Cardiac fibroblast (primary cell): ENCODE measurements at places on chromosomes 12 and 14.

DNA sequence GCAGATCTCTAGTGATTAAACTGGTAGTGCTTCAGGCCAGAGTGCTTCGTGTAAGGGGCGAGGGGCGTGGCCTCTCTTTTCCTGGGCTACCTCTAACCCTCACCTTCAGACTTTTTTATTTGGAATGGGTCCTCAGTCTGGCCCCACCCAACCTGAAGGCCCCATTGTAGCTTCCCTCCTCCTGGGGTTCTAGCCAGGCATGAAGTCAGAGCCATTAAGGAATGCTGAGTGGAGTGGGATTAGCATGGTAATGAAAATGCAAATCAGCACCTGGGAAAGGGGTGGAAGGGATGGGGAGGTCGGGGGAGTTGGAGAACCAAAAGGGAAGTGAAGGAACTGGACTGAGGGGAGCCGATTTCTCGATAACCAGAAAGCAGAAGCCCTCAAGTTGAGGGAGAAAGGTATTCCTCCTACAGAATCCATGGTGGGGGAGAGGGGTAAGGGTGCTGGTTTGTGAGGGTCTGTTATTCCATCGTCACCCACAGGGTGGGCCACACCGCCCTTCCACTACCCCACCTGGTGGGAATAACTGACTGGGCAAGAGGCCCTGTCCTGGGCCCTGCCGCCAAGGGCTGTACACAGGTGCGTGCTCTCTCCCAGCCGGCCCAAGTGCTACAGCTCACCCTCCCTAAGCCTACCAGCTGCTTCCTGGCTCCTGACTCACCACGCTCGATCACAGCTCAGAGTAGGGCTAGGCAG lies 14.1 kb downstream of the ZFHX2 start:
- DNase-seq: no peak

DNA sequence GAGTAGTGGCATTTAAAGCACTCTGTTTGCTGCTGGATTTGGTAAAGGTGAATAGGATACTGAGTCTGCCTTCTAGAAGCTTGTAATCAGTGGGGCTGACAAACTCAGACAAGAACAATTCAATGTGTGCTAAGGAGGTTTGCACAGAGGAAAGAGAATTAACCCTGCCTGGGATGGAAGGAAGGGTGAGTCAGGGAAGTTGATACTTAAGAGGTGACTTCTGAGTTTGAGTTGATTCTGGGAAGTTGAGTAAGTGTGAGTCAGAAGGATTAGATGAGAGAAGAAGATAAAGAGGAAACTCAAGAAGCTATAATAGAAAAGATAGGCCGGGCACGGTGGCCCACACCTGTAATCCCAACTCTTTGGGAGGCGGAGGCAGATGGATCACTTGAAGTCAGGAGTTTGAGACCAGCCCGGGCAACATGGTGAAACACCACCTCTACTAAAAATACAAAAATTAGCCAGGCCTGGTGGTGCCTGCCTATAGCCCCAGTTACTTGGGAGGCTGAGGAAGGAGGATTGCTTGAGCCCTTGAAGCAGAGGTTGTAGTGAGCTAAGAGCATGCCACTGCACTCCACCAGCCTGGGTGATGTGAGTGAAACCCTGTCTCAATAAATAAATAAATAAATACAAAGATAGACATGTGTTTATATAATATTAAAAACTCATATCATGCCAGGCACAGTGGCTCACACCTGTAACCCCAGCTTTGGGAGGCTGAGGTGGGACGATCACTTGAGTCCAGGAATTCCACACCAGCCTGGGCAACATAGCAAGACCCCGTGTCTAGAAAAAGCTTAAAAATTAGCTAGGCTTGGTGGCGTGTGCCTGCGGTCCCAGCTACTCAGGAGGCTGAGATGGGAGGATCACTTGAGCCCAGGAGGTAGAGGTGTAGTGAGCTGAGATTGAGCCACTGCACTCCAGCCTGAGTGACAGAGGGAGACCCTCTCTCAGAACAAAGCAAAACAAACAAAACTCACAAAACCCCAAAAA lies 126.8 kb upstream of the CPM start:
- peak; percentile 52 for DNase-seq

DNA sequence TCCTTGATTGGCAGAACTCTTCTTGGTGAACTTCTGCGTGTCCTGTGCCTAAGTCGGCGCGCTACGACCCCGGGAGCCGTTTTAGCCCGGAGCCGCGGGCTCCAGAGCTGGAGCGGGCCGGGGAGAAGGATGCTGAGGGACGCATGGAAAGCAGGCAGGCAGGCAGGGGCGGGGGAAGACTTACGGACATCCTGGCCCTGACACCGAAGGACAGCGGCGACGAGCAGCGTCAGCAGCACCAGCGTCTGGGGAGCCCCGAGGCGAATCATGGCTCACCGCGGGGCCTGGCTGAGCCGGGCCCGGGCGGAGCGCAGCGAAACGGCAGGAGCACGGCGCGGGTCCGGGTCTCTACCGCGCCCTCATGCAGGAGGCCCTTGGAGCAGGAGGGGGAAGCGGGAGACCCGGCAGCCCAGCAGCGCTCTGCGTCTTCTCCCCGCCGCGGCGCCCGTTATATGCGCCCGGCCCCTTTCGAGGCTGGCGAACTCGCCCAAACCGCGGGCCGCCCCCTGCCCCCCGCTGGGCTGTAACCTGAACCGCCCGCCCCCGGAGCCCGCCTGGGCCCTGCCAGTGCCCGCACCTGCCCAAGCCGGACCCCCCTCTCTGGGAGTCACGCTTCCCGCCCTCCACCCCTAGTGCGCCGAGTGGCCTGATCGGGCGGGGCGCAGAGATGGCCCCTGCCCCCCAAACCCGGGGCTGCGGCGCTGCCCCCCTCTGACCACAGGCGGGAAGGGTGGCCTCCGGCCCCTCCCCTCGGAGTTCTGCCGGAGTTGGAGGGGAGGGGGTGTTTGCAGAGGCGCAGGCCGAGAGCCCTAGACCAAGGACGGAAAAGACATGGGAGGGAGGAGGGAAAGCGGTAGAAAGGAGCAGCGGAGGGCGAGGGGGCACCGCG lies at the start of gene COL2A1:
TSS of gene COL2A1 (minus strand) at position 424 of the 889 bp plus-strand sequence. CDS start at position 269, 155 bp downstream.
- DNase-seq: no peak

DNA sequence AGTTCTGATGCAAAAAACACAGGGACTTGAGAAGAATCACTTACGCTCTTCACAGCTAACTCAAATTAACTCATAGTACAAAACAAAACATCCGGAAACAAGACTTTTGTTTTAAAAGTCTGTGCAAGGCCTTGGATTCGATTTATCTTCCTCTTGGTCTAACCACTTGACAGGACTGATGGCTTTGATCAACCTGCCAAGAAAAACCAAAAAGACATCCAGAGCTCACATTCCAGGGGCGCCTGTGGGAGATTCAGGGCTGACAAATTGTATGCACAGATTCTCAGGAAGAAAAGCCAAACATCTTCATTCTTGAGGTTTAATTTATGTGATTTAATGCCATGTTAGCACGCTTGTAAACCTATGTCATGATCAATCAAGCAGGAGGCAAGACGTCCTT lies 129.1 kb upstream of the TMCC3 start:
- peak; percentile 57 for DNase-seq

GRCh38 chr12:26077915-26078702 lies 46.7 kb downstream of the BHLHE41 start:
- DNase-seq: peak; percentile 56
